GM19239 (cell line): ENCODE measurements at places on chromosomes 12 and 14.

DNA sequence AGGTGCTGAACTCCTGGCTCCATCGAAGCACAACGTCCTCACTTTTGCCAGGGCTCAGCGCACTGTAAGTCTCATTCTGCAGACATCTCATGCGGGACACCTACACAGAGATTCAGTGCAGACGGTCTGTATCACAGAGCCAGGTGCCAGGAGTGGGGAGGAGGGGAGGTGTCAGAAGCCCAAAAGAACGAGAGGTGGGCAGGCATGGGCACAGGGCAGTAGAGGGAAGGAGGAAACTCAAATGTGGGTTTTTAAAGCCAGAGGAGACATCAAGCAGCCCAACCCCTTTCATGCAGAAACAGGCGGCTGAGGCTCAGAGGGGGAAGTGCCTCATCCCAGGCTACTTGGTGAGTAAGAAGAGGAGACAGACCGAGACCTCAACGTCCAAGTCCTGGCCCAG lies 2.5 kb upstream of the LPAR5 start:
- DNase-seq = no peak

DNA sequence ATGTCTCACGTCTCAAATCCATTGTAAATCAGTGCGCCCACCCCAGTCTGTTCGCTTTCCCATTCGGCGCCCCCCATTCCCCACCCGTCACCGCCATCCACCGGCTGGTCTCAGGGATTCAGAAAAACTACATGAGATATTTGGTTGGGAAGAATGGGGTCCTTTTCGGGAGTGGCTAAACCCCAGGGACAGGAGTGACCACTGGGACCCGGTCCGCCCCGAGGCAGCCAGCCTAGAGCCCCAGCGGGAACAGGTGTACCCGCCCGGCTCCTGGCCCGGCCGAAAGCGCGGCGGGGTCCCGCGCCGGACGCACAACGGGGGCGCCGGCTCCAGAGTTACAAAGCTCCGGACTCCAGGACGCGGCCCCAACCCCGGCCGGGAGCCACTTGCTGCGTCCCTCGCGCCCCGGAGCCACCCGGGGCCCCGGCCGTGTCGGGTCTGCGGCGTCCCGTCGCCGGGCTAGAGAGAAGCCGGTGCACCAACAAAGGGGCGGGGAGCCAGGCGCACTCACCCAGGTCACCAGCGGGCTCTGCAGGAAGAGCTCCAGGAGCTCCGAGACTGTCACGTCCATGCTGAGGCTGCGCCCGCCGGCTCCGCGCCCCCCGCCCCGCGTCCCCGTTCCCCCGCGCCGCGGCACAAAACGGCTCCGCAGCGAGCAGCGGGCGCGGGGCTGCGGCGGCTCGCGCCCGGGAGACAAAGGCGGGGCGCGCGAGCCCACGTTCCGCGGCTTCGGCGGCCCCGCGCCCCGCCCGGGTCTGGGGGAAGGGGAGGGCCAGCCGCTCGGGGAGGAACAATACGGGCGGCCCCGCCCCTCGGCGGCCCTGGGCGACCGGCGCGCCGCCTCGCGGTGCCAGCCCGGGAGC lies at the start of gene CCDC88C:
Gene CCDC88C (minus strand): TSS at position 701 of the 863 bp plus-strand sequence. CDS start 130 bp downstream, at position 571.
- peak; percentile 56 for DNase-seq

- DNase-seq = no peak
These were observed 120.9 kb upstream of the BCL2L14 start for GRCh38 chr12:11949738-11950411.

DNA sequence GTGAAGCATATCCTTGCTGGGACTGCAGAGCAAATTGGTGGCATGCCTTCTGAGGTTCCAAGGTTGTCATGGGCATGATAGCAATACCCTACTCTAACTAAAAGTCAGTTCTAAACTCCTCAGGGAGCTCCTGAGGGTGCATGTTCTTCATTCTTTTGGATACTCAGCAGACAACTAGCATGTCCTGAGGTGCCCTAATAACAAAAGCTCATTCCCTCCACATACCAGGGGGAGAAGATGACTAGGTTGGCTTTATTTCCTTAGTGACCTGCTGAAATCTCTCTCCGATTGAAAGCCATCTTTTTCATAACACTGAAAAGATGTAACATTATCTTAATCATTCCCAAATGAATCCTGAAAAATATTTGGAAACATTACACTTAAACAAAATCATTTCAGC lies 188.7 kb upstream of the IGF1 start:
- DNase-seq = no peak

GRCh38 chr14:33792009-33792719 lies 158.7 kb downstream of the EGLN3 start:
- DNase-seq = no peak

DNA sequence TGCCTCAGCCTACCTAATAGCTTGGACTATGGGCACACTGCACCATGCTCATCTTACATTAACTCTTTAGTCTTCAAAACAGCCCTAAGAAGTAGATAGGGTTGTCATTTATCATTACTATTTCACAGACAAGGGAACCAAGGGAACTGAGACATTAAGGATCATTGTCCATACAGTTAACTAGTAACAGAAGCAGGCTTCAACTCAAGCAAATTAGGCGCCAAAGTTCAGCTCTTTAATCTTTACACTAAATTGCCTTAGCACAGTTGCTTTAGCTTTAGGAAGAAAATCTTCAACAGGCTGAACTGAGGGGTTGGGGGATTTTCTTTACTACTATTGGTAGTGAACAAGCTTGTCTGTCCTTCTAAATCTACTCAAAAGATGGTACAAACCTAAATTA lies 68.8 kb upstream of the CAND1 start:
- DNase-seq = no peak

DNA sequence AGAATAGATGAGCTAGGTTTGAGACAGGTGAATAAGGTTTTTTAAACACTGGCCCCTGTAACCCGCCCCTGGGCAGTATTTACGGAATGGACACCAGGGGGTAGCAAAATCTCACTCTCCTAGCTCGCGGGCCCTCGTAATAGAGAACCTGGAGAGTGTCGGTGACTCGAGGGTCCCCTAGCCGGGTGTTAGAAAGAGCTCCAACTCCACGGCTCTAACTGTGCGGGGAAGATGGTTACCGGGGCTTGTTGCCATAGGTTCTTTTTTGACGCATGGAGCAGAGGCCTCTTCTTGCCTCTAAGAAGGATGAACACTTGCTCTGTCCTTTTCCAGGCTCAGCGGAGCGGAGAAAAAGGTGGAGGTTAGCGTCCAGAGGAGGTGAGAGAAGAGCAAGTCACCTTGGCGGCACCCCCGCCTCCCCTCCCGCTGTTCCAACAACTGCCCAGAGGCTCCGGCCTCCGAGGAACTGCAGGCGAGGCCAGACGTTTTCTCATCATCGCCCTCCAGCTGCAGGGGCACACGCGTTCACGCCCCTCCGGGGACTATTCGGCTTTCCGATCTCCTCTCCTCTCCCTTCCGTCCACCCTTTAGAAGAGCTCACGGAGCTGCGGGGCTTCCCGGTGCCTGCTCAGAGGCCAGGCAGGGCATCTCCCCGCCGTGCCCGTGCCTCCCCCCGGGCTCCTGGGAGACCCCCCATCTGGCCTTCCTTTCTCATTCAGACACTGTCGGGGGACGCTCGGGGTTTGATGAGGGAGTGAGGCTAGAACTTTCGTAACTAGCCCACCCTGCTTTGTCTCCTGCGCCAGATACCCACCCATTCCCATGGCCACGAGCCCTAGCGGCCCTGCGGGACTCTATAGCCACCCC lies 1.4 kb upstream of the ARHGEF40 start:
- DNase-seq = no peak

GRCh38 chr14:52873065-52873464 lies 77.8 kb downstream of the FERMT2 start:
- no peak for DNase-seq

- DNase-seq = no peak
These were observed 7.4 kb downstream of the RPL6 start for GRCh38 chr12:112401903-112402498.

- DNase-seq = no peak
These were observed 80.1 kb upstream of the IFNG-AS1 start for GRCh38 chr12:67909091-67909531.

DNA sequence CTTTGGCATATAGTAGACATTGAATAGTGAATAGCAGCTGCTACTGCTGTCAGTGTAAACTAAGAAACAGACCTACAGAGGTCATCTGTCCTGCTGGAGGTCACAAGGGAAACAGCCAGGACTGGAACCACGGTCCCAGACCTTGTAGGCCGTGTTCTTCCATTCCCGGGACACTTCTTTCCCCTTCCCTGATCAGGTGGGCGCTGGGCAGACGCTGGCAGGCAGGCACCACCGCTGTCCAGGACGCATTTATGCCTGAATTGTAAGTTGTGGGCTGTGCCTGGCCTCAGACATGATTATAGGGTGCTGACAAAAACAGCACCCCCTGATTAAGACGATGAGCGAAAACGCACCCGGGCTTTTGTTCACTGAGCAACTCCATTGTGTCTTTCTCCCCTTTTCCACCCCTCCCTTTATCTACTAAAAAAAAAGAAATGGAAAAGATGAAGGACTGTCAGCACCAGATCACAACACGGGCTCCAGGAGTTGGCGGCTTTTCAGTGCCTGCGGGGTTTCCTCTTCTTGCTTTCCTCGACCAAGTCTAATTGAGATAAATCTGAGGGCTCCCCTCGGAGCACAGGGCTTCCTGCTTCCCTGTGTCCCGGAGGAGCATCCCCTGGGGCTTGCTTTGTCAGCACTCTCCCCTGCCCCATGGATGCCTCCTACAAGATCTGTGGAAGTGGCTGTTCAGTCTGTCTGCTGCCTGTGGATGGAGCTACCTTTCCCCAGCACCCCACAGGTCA lies 80.6 kb downstream of the TSPAN9 start:
- DNase-seq = no peak

DNA sequence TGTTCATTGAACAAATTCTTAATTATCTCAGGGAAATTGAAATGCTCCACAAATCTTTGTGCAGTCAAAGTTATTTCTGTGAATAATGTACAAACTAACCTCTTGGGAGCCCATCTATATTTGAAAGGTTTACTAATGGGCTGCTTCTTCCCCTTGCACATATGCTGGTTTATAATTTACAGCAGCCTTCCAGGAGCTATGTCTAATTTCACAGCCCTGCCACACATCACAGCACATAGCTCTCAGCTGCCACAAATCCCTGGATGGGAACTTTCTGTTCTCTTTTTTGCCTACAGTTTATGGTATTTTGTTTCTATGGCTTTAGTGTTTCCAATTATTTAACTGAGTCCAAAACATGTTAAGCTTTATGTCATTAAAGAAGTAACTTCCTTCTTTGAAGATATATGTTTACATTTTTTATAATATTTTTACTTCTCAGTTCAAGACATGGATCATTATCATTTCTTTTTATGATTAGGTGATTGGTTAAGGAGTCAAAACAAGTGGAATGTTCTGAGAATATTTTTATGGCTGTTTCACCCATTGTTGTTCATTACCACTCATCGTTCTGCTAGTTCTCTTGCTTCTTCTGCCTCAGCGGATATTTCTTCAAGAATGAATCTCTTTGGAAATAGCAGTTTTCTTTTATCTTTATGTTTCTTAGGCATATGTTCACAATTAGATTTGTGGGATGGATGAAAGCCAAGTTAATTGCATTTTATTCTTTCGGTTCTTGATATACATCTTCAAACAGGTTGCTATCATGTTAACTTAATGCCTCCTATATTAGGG lies 475.6 kb upstream of the MIS18BP1 start:
- DNase-seq = no peak

- DNase-seq = no peak
These were observed 190.7 kb upstream of the PPFIA2 start for GRCh38 chr12:81949841-81950308.

DNA sequence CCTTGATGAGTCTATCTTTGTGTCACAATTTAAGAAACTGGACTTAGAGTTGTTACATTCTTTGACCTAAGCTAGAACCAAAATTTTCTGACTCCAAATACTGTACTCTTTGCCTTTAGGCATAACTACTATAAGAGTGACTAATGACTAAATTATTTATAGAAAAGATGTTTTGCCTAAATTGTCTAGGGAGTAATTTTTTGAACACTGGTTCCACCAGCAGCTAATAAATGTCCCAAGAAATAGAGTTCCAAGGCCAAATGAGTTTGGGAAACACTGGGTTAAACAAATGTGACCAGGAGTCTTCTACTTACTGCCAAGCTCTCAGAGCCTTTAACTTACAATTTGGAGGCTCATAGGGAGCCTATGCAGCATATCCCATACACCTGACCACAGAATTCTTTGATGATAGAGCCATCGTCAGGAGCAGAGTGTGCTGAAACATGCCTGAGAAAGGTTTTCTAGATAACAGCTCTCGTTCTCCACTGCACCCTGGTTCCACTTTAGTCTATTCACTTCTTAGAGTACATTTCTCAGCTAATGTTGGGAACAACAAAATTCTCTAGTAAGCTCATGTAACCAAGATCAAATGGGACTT lies 215.9 kb upstream of the HMGA2 start:
- no peak for DNase-seq

GRCh38 chr14:23299211-23299957 lies 3.3 kb downstream of the PPP1R3E start:
- no peak for DNase-seq
